ENCODE measurements at places on chromosomes 5 and 9. TPM values are rescaled to one million over a fixed set of nuclear protein-coding genes. Genes with fewer than 3 reads are reported as not detected.
A peak's percentile ranks its signal among the peaks of the same experiment; 100 is the strongest.

SLC45A2 gene
- not detected for total RNA-seq

TMEM252 gene
- not detected for total RNA-seq

ACTBL2 gene
- total RNA-seq, result not detected

OR1J2 gene
- not detected for total RNA-seq

RFK gene
- 13.5 TPM for total RNA-seq

MEGF10 gene
- not detected for total RNA-seq

GGTA1 gene
- not detected for total RNA-seq

- no peaks in the 10 kb centered on the region for H3K27me3 ChIP-seq
- no peak for DNase-seq
- H3K4me3 ChIP-seq, result no peak overlapping the region
Observed at GRCh38 chr5:43215073-43215631, 23.1 kb downstream of the NIM1K start.

GRCh38 chr5:133564921-133565565, 47.3 kb downstream of the FSTL4 start:
- no peak overlapping the region for H3K27ac ChIP-seq
- peaks cover 1% of the 10 kb centered on the region for H3K27me3 ChIP-seq
- no peak overlapping the region for H3K4me3 ChIP-seq
- H3K4me1 ChIP-seq, result no peaks in the 10 kb centered on the region

GRCh38 chr5:95045181-95045965, 239.5 kb downstream of the MCTP1 start:
- no peak for DNase-seq
- H3K27me3 ChIP-seq, result no peaks in the 10 kb centered on the region
- H3K4me3 ChIP-seq, result no peak overlapping the region
- H3K27ac ChIP-seq, result no peak overlapping the region

DNA sequence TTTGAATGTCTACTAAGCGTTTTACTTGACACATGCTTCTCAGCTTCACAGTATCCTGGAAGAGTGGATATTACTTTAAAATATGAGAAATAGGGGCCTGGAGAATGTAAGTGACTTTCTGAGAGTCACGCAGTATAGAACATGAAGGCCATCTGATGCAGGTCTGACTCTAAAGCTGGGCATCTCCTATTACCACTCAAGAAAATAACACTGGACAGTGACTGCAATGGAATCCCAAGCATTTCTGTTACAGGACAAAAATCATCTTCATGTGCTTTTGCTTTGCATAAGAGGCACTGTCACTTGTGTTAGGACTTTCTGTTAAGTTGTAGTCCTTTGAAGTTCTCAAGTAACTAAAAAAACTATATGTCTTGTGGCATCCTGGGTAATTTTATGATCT, 335.5 kb downstream of the FBXL7 start:
- no peaks in the 10 kb centered on the region for H3K36me3 ChIP-seq
- H3K27me3 ChIP-seq, result no peaks in the 10 kb centered on the region
- no peaks in the 10 kb centered on the region for H3K4me1 ChIP-seq

DNA sequence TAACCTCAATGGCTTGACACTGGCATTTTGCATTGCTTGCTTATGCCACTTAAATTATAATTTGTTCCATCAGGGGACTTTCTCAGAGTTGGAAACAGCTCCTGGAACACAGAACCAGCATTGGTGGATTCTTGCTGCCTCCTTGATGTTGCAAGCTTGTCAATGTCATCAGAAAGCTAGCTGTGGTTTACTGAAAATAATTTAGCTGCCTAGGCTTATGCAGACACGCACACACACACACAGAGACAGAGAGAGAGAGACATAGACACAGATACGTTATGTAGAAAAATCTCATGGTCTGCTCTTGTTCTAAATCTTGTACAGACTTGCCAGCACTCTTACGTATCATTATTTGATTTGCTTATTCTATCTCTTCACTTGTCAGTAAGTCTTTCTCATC, 78.0 kb downstream of the HMHB1 start:
- no peak overlapping the region for H3K4me3 ChIP-seq
- H3K36me3 ChIP-seq, result no peaks in the 10 kb centered on the region
- no peaks in the 10 kb centered on the region for H3K27me3 ChIP-seq
- no peaks in the 10 kb centered on the region for H3K4me1 ChIP-seq

- no peak overlapping the region for H3K4me3 ChIP-seq
- DNase-seq, result no peak
- peaks cover 16% of the 10 kb centered on the region for H3K27me3 ChIP-seq
- H3K4me1 ChIP-seq, result no peaks in the 10 kb centered on the region
- H3K27ac ChIP-seq, result no peak overlapping the region
Observed at GRCh38 chr9:109771087-109771486, 8.9 kb upstream of the PALM2AKAP2 start.

DNA sequence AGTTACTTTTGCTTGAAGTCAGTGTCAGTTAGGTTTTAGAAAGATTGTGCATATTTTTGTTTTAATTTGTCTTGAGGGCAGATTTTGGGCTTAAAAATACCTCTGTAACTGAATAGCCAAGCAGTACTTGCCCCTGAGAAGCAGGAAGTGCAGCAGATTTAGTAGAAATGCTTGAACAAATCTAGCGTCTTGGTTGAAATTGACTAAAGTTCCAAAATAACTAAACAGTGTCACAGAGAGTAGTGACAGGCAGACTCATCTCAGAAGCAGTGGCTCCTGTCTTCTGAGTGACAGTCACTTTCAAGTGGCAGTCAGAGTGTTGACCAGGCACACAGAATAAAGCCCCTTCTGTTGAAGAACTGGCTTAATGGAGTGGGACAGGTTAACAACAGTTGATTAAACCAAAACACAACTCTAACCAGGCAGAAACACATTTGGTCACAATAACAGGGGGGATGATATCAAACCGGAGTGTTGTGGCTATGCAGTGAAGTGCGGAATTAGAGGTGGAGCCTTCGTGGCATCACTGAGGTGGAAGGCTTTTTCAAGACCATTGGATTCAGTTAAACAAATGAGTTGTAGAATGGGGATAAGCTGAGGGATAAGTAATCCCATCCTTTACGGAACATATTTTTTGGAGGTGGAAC, 29.1 kb downstream of the TRIO start:
- H3K27me3 ChIP-seq, result no peaks in the 10 kb centered on the region
- no peak for DNase-seq
- no peak overlapping the region for H3K4me3 ChIP-seq
- peaks cover 24% of the 10 kb centered on the region for H3K4me1 ChIP-seq

DNA sequence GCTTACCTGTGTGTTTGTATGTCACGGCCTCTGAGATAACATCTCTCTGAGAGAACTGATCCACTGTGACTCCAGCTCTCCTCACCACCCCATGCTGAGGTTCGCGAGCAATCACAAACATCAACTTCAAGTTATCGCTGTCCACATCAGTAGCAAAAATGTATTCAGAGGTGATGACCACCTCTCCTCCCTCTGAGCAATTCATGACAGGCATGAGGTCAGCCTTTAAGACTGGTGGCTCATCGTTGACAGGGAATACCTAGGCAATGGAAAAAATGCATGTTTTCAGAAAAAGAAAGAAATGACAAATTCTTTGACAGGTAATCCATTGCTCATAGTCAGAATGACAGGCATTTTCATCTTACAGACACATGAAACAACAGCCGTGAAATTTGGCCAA, 90.3 kb upstream of the CER1 start:
- no peak overlapping the region for H3K4me3 ChIP-seq
- H3K4me1 ChIP-seq, result no peaks in the 10 kb centered on the region
- DNase-seq, result no peak
- H3K27me3 ChIP-seq, result no peaks in the 10 kb centered on the region
- H3K27ac ChIP-seq, result no peak overlapping the region
- no peaks in the 10 kb centered on the region for H3K36me3 ChIP-seq

GRCh38 chr5:119343052-119343451, 12.8 kb upstream of the TNFAIP8 start:
- H3K36me3 ChIP-seq, result peaks cover 19% of the 10 kb centered on the region
- H3K4me3 ChIP-seq, result no peak overlapping the region
- H3K27me3 ChIP-seq, result no peaks in the 10 kb centered on the region
- peaks cover 81% of the 10 kb centered on the region for H3K4me1 ChIP-seq
- H3K27ac ChIP-seq, result peak overlapping the region; percentile 91
- no peak for DNase-seq

- H3K27ac ChIP-seq, result no peak overlapping the region
- H3K36me3 ChIP-seq, result peaks cover 35% of the 10 kb centered on the region
- no peaks in the 10 kb centered on the region for H3K4me1 ChIP-seq
- H3K27me3 ChIP-seq, result no peaks in the 10 kb centered on the region
- no peak for DNase-seq
- no peak overlapping the region for H3K4me3 ChIP-seq
Observed at GRCh38 chr9:95939472-95939871, 64.0 kb downstream of the ERCC6L2 start.

DNA sequence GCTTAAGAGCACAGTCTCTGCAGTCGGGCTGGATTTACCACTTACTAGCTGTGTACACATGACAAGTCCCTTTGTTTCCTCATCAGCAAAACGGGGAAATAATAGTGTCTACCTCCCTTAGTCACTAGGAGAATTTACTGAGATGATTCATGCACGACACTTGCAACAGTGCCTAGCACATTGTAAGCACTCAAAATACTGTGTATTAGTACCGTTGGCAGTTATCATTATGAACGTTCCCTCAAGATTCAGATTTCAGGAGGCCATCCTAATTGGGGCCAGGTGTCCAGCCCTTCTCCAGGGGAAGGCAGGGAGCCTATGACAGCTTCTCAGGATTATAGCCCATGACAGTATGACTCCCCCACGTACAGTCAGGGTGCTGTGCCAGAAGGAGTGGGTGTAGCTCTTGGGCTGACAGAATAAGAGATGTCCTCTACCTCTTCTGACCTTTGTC, 164.3 kb downstream of the DOCK2 start:
- no peaks in the 10 kb centered on the region for H3K36me3 ChIP-seq
- no peak overlapping the region for H3K27ac ChIP-seq
- no peaks in the 10 kb centered on the region for H3K4me1 ChIP-seq
- H3K27me3 ChIP-seq, result no peaks in the 10 kb centered on the region
- no peak for DNase-seq

DNA sequence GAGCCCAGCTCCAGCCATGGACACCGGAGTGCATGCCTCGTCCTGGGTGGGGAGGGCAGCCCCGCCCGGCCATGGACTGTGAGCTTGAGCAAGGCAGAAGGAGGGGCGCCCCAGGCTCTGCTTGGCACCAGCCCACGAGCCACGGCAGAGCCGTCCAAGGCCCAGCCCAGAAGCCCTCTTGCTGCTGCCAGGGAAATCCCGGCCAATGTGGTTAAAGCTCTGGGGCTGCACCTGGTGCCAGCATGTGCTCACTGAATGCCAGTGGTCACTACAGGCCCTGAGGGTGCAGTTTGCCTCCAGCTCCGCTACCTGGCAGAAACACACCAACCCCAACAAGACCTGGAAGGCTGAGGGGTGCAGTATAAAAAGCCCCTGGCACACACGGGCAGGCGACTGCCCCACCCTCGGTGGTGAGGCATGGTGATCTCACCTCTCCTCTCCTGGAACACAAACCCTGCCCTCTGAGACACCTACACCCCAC, 11.8 kb downstream of the BRD3 start:
- H3K27me3 ChIP-seq, result no peaks in the 10 kb centered on the region
- peaks cover 2% of the 10 kb centered on the region for H3K4me1 ChIP-seq
- H3K27ac ChIP-seq, result no peak overlapping the region
- no peak for DNase-seq
- no peak overlapping the region for H3K4me3 ChIP-seq

DNA sequence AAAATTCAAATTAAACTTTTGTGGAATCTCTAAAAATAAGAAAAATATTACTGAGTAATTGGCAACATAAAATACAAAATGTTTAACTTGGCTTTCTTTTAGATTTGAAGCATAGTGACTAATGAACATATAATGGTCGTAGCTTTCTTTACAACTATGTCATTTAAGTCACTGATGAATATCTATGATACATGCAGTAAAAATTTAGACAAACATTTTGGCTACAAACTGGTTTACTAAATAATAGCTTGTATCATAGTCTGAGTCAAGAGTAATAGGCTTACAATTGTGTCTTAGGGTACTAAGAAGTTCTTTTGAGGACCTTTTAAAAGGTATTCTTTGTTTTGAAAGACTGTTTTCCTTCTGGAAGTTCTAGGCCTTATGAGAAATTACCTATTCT, 2.0 kb upstream of the APC start:
- H3K4me3 ChIP-seq, result no peak overlapping the region
- DNase-seq, result no peak
- H3K4me1 ChIP-seq, result peaks cover 13% of the 10 kb centered on the region
- H3K27me3 ChIP-seq, result no peaks in the 10 kb centered on the region
- no peaks in the 10 kb centered on the region for H3K36me3 ChIP-seq

- no peak overlapping the region for H3K4me3 ChIP-seq
- H3K4me1 ChIP-seq, result no peaks in the 10 kb centered on the region
- no peak for DNase-seq
- H3K27me3 ChIP-seq, result no peaks in the 10 kb centered on the region
- no peak overlapping the region for H3K27ac ChIP-seq
Observed at GRCh38 chr5:57832875-57833274, 350.3 kb upstream of the ACTBL2 start.

DNA sequence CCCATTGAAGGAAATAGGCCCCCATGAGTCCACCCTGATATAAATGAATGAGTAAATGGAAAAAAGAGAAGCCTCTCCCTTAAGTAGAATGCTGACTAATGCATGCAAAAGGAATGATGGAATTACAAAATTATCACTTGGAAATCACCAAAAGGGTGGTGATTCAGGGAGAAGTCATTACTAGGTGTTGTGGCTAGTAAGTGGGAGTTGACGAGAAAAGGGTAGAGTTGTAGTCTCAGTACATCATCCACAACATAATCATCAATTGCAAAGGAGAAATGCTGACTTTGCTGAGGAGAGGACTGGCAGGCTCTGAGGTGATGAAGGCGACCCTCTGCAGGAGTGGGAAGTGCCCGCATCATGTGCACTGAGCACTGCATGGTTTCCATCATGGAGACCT, 201.5 kb upstream of the S1PR3 start:
- H3K4me1 ChIP-seq, result peaks cover 2% of the 10 kb centered on the region
- no peak for DNase-seq
- H3K36me3 ChIP-seq, result no peaks in the 10 kb centered on the region
- no peak overlapping the region for H3K27ac ChIP-seq

GRCh38 chr5:169917500-169917899, 62.8 kb downstream of the INSYN2B start:
- H3K27ac ChIP-seq, result no peak overlapping the region
- H3K36me3 ChIP-seq, result peaks cover 11% of the 10 kb centered on the region
- DNase-seq, result no peak
- no peaks in the 10 kb centered on the region for H3K27me3 ChIP-seq
- H3K4me3 ChIP-seq, result no peak overlapping the region

DNA sequence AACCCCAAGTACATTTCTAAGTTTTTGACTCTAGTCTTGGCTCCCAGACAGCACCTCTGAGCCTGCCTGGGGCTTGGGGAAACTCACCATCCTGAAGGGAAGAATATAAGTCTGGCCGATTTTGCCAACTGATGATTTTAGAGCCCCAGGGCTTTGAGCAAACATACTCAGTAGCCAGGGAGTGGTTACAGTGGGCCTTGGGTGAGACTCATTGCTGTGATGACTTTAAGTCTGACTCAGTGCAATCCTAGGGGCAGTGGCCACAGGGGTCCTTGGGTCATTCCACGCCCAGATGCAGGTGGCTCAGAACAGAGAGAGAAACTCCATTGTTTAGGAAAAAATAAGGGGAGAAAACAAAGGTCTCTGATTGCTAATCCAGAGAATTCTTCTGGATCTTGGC, 312.0 kb upstream of the EDIL3 start:
- no peak overlapping the region for H3K27ac ChIP-seq
- no peaks in the 10 kb centered on the region for H3K27me3 ChIP-seq
- H3K4me1 ChIP-seq, result no peaks in the 10 kb centered on the region
- no peak for DNase-seq

- H3K4me3 ChIP-seq, result no peak overlapping the region
- DNase-seq, result no peak
- no peaks in the 10 kb centered on the region for H3K36me3 ChIP-seq
- no peak overlapping the region for H3K27ac ChIP-seq
- H3K27me3 ChIP-seq, result no peaks in the 10 kb centered on the region
- H3K4me1 ChIP-seq, result peaks cover 4% of the 10 kb centered on the region
Observed at GRCh38 chr9:137534256-137535119, 15.7 kb downstream of the PNPLA7 start.
